Stimulated activated CD8-positive, alpha-beta memory T cell treated with anti-CD3 and anti-CD28 coated beads, Interleukin-15, amount 100 ng/mL, for 24 hours (primary cell): ENCODE measurements at places on chromosomes 7 and 10.

- DNase-seq, result no peak
Measured at GRCh38 chr7:39588416-39588815, 22.2 kb downstream of the YAE1 start.

- no peak for DNase-seq
Measured at GRCh38 chr10:35857860-35858259, 215.8 kb upstream of the FZD8 start.

DNA sequence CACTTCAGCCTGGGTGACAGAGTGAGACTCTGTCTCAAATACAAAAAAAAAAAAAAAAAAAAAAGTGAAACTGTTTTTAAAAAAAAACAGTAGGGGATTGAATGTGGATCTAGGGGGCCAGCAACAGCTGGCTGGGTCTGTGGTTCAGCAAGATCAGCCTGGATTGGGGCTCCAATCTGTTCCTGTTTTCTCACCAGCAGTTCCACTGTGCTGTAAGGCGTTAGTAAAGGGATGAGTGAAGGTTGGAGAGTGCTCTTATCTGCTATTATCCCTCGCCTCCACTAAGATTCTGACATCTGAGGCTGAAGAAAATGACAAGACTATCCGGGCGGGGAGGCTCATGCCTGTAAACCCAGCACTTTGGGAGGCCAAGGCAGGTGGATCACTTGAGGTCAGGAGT, 41.6 kb upstream of the GTF2IRD1 start:
- DNase-seq, result no peak

- no peak for DNase-seq
Measured at GRCh38 chr7:90709501-90710465, 113.7 kb downstream of the CDK14 start.

DNA sequence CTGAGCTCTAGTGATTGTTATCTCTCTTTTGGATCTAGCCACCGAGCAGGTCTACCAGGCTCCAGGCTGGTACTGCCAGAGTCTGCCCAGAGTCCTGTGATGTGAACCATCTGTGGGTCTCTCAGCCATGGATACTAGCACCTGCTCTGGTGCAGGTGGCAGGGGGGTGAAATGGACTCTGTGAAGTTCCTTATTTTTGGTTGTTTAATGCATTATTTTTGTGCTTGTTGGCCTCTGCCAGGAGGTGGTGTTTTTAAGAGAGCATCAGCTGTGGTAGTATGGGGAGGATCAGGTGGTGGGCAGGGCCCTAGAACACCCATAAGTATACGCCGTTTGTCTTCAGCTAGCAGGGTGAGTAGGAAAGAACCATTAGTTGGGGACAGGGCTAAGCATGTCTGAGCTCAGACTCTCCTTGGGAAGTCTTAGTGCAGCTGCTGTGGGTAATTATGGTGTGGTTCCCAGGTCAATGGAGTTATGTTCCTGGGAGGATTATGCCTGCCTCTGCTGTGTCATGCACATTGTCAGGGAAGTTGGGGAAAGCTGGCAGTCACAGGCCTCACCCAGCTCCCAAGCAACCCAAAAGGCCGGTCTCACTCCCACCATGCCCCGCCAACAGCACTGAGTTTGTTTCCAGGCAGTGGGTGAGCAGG, 81.8 kb downstream of the NPSR1 start:
- DNase-seq, result no peak

GRCh38 chr7:44162179-44162578, 21.0 kb upstream of the MYL7 start:
- DNase-seq, result no peak

DNA sequence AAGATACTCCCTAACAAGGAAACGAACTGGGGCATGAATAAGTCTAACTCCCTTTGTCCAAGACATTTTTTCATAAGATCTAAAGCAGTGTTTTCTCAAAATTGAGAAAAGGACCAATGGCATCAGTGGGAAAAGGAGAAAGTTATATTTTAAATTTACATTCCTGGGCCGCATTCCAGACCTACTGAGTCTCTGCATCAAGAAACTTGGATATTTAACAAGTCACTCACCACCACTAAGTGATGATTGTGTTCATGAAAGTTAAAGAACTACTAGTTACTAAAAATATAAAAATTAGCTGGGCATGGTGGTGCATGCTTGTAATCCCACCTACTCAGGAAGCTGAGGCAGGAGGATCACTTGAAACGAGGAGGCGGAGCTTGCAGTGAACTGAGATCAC, 149.6 kb upstream of the MEOX2 start:
- DNase-seq, result no peak

DNA sequence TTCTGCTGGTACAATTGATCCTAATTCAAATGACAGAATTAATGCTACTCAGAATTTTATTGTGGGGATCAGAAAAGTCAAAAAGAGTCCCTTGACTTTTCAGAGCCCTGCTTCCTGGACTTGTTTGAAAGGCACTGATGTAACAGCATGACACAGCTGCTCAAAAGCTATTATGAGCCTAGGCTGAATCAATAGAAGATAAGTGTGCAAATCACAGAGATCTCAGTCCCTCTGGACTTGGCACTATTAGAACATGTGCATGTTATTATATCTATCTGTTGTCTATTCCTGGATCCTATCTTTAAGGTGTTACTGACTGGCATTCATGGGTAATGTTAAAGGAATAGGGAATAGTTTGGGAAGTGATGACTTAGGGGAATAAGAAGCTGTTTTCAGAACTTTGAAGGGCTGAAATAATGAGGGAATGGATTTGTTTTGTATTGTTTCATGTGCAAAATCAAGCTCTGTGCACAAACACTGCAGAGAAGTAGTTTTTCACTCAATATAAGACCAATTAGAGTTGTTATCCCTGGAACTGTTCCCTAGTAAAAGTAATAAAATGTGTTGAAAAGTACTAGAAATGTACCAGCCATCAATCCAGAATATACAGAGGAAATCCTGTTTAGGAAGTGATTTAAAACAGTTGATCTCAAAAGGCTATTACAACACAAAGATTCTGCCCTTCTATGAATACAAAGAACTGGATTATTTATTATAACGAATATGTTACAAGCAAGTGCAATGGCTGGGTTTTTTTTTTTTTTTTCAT, 814.9 kb upstream of the C7orf33 start:
- no peak for DNase-seq

DNA sequence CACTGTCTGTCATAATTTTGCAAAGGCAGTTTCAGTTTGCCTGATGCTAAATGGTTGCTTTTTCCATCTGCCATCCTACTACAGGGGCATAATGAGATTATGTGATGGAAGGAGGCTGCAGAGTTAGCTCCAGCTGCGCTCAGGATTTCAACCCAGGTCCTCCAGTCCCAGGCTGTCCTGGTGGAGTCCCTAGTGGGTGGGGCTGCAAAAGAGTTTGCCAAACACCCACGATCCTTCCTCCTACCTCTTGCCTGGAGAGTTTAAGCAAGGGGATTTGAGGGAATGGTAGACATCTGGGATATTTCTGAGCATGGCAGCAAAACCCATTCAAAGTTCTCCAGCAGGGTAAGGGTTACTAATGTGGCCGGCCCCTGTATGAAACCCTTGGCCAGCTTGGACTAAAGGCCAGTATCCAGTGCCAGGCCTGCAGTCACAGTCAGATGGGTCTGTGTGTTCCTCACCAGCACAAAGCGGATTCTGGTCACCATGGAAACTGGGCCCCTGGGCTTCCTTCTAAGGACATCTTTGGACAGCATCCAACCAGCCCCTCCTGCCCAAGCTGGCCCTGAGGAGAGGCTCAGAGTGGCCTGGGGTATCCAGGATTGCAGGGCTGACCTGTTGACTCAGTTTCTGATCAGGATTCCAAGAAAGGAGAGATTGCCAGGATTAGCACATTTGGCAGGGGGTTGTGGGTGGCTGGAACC, 42.7 kb upstream of the CHST3 start:
- DNase-seq, result no peak

GRCh38 chr7:94154858-94155257, 150.7 kb upstream of the BET1 start:
- DNase-seq, result no peak

- DNase-seq, result no peak
Measured at GRCh38 chr10:110052916-110053315, 45.1 kb downstream of the ADD3 start.

DNA sequence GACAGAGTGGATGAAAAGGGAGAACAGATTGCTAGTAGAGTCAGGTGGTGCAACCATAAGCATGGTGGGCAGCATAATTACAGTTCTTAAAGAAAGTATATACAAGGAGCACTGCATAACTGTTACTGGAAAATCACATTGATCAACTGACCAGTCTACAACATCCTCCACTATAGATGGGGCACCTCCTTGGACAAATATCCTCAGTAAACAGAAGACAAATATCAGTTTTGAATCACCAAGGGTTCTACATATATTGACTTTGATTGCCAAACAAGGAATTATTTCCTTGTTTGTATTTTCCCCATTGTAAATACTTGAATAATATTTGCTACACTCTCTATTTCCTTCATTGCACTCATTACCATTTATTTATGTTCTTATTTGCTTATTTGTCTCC, 17.6 kb upstream of the CRPPA start:
- DNase-seq, result no peak

- no peak for DNase-seq
Measured at GRCh38 chr10:42544945-42545344, 93.4 kb downstream of the ZNF33B start.

DNA sequence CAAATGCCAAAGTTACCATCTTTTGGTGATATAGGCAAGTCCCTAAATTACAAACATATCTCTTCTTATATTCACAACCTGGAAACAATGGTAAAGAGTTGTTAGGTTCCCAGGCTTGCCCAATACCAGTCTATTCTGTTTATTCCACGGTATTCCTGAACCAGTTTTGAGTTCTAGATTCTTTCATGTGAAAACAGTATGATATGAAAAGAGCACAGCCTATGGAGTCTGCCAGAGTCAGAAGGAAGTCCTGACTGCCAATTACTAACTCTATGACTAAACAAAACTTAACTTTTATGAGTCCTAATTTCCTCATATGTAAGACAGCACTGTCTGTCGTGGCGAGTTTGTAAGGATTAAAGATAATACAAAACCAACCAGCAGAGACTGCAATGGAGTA, 5.6 kb downstream of the ABI1 start:
- DNase-seq, result no peak

DNA sequence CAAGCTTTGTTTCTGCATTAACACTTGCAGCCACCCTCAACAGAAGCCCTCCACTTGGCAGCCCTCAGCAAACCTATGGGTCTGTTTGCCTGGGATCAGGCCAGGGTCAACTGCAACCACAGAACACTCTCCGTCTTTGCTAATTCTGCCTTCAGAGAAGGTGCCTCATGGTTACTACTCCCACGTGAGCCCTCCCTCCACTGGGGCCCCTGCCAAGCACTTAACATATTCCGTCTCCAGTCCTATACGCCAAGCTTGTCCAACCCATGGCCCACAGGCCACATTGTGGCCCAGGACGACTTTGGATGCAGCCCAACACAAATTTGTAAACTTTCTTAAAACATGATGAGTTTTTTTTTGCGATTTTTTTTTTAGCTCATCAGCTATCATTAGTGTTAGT, 54.7 kb downstream of the HSPA12A start:
- no peak for DNase-seq

DNA sequence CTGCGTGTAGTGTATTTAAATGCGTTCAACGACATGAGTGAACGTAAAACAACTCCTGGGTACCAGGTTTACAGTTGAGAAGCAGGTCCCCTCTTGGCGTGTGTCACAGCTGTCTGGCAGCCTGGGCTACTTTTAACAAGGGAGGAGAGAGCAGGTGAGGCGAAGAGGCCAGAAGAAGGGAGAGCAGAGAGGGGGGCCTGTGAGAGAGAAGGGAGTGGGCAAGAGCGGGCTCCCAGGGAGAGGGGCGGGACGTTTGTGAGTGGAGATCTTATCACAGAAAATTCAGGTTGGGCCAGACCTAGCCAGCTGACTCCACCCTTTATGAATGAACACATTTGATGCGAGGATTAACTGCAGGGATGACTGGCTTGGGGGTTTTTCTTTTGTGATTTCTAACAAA, 154.0 kb downstream of the CAMK1D start:
- no peak for DNase-seq

DNA sequence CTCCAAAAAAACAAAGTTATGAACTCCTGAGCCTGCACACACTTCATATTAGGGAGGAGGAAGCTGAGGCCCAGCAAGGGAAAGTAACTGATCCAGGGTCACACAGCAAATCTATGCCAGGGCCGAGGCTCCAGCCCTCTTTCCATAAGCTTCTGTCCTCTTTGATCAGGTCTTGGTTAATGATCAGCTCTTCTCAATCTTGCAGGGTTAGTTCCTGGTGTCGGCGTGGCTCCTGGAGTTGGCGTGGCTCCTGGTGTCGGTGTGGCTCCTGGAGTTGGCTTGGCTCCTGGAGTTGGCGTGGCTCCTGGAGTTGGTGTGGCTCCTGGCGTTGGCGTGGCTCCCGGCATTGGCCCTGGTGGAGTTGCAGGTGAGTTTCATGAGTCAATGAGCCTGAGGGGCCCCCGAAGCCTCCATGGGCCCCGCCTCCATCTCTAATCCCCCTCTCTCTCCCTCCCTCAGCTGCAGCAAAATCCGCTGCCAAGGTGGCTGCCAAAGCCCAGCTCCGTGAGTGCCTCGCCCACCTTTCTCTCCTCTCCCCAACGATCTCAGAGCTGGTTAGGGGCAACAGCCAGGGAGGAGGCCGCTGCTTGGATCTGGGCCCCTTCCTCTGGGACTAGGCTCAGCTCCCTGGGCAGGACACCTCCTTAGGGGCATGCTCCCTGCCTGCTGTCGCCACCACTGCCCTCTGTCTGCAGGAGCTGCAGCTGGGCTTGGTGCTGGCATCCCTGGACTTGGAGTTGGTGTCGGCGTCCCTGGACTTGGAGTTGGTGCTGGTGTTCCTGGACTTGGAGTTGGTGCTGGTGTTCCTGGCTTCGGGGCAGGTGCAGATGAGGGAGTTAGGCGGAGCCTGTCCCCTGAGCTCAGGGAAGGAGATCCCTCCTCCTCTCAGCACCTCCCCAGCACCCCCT, 23.7 kb upstream of the LIMK1 start:
- DNase-seq, result no peak

DNA sequence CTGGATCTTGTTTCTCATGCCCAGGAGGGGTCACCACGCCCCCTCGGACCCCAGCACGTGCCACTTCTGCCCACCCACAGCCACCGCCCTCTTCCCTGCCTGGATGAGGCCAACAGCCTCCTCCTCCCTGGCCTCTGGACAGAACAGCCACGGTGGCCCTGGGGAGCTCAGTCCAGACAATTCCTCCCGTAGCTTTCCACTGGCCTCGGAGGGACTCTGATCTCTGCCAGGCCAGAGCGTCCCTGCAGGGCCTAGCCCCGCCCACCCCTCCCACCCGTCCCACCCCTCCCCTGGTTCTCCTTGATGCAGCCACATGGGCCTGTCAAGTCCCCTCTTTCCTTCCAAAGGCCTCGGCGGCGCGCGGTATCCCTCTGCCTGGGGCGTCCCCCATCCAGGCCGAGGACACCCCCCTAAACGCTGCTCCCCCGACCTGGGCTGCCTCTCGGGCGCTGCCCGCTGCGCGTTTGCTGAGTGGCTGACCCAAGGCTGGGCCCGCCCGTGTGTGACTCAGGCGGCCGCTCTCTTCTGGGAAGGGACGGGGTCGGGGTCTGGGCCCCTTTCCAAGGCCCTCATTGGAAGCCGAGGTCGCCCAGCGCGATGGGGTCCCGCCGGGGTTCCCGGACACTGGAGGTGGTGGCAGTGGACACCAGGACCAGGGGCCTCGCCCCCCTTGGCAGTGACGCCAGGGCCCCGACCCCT, 557 bp downstream of the TMEM120A start:
- no peak for DNase-seq
